ENCODE measurements at places on chromosomes 2 and 18.

DNA sequence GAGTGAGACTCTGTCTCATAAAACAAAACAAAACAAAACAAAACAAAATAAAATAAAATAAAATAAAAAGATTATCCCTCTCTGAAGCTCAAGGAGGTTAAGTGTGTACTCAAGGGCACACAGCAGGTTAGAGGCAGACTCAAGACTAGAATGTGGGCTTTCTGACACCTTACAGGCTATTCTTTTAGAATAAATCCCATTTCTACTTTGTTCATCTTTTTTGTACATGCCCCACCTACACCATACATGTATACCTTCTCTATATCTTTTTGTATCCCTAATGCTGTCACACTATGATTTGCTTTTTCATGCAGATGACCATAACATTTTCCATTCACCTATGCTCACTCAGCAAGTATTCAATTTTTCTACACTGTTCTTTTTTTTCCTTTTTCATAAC, 2.6 kb downstream of the IL1B start:
- peaks cover 20% of the 10 kb centered on the region for H3K4me1 ChIP-seq
- no peak for DNase-seq
- H3K36me3 ChIP-seq: no peaks in the 10 kb centered on the region
- peaks cover 18% of the 10 kb centered on the region for H3K27me3 ChIP-seq

- H3K27me3 ChIP-seq: no peaks in the 10 kb centered on the region
- DNase-seq: no peak
- no peaks in the 10 kb centered on the region for H3K4me1 ChIP-seq
- no peak overlapping the region for H3K4me3 ChIP-seq
Observed at GRCh38 chr2:145064511-145064910, 544.6 kb upstream of the ZEB2 start.

DNA sequence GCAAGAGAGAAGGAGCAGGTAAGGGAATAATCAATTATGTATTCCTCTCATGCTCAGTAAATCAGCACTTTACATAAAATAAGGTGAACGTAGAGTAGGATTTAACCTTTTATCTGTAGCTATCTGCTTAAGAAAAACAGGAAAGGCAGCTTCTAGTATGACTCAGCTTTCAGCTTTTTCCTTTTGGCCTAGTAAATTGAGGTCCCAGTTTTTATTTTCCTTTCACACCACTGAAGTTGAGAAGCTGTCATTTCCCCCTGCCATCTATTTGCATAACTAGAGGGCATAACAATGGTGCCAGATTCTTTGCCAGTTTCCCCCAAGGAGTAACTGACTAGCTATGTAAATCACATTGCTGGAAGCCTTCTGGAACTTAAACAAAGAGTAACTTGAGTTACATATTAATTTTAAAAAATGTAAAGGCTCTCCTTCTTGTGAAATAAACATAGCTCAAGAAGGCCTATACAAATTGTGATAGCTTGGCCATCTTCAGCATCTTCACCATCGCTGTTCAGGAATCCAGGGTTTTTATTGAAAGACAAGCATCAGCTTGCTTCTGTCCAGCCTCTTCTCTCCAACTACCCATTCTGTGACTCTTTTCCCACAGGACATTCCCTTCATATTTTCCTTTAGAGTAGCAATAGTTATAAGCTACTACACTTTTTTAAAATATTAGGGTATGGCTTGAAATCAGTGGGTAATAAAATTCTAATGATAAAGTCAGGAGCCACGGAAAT, 97.0 kb downstream of the KYNU start:
- no peaks in the 10 kb centered on the region for H3K4me1 ChIP-seq
- no peaks in the 10 kb centered on the region for H3K36me3 ChIP-seq
- H3K4me3 ChIP-seq: no peak overlapping the region
- H3K27ac ChIP-seq: no peak overlapping the region
- no peaks in the 10 kb centered on the region for H3K27me3 ChIP-seq
- DNase-seq: no peak

GRCh38 chr2:231009236-231009919, 13.5 kb downstream of the SPATA3 start:
- H3K4me3 ChIP-seq: no peak overlapping the region
- peaks cover 5% of the 10 kb centered on the region for H3K27me3 ChIP-seq
- no peaks in the 10 kb centered on the region for H3K36me3 ChIP-seq
- H3K27ac ChIP-seq: no peak overlapping the region

GRCh38 chr2:33145459-33145858, 198.7 kb downstream of the LTBP1 start:
- no peaks in the 10 kb centered on the region for H3K36me3 ChIP-seq
- no peak overlapping the region for H3K4me3 ChIP-seq
- H3K27me3 ChIP-seq: peaks cover 16% of the 10 kb centered on the region
- H3K4me1 ChIP-seq: no peaks in the 10 kb centered on the region
- no peak overlapping the region for H3K27ac ChIP-seq

DNA sequence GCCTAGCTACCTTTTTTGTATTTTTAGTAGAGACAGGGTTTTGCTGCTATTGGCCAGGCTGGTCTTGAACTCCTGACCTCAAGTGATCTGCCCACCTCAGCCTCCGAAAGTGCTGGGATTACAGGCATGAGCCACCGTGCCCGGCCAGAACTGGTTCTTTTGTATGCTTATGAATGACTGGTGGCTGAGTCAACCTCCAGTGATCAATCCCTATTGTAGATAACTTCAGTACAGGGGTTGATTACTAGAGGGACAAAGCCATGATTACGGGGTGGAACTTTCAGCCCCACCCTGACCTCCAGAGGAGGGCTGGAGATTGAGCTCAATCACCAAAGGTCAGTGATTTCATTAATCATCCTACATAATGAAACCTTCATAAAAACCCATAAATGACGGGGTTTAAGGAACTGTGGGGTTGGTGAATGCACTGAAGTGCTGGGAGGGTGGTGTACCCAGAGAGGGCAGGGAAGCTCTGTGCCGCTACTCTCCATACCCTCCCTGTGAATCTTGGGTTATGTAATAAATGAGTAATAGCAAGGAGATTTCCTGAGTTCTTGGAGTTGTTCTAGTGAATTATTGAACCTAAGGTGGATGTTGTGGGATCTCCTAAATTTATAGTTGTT, 281.8 kb upstream of the CXCR4 start:
- H3K36me3 ChIP-seq: no peaks in the 10 kb centered on the region
- peaks cover 19% of the 10 kb centered on the region for H3K27me3 ChIP-seq
- H3K4me1 ChIP-seq: peaks cover under 1% of the 10 kb centered on the region
- no peak overlapping the region for H3K27ac ChIP-seq
- DNase-seq: no peak
- H3K4me3 ChIP-seq: no peak overlapping the region

DNA sequence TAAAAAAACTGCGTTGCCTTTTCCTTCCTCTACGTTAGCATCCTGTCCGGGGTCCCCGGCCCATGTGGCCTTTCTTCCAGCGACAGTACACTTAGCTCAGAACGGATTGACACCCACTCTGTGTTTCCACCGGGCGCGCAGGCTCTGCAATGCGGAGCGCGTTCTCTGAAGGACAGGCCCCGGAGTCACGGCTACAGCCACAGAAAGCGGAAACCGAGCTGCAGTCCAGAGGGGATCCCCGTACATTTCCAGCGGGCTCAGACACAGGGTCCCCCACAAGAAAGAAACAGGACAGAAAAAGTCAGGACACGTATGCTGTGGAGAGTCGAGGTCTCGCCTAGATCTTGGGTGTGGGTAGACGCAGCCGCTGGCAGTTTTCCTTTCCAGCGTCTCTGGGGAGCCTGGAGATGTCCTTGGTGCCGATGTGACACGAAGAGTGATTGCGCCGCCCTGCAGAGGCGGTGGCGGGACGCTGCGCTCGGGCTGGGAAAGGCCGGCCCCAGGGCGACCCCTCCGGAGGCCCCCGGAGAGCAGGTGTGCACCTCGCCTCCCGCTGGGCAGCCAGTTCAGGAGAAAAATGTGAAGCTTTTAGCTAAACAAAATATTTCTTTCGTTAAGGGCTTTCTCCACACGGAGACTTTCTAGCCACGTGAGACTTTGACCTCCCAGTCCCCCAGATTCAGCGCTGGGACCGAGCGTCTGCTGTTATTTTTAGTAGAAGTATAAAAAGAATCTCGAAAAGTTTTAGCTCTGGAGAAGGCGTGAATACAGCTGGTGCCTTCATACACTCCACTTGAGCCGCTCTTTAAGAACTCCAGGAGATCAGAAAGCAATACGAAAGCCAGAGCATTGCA, 1.3 kb upstream of the ACKR3 start:
- H3K4me3 ChIP-seq: peak overlapping the region; percentile 86
- H3K27ac ChIP-seq: peak overlapping the region; percentile 81
- no peaks in the 10 kb centered on the region for H3K27me3 ChIP-seq
- peaks cover 38% of the 10 kb centered on the region for H3K4me1 ChIP-seq
- DNase-seq: peak; percentile 46

DNA sequence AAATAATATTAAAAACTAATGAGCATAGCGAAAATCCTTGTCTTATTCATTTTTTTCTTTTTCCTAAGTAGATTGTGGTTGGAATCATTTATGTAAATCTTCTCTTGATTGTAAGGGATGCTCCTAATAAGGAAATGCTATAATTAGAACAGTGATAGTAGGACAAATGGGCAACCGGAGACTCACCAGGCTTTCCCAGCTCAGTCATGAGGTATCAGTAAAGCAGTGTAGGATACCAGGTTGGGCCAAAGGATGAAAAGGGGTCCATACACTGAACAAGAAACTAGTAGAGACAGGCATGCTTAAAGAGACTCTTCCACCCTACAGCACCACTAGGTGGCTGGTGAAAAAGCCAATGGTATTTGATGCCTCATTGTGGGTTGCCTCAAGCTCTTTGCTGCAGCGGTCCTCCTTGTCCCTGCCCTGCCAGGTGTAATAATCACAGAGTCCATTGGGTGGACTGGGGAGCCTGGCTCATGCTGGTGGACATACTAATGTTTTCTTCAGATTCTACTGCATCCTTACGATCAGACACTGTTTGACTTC, 71.4 kb upstream of the FAM98A start:
- no peaks in the 10 kb centered on the region for H3K27me3 ChIP-seq
- no peaks in the 10 kb centered on the region for H3K4me1 ChIP-seq
